ENCODE measurements at places on chromosomes 6 and 20.
A peak's percentile ranks its signal among the peaks of the same experiment; 100 is the strongest.

DNA sequence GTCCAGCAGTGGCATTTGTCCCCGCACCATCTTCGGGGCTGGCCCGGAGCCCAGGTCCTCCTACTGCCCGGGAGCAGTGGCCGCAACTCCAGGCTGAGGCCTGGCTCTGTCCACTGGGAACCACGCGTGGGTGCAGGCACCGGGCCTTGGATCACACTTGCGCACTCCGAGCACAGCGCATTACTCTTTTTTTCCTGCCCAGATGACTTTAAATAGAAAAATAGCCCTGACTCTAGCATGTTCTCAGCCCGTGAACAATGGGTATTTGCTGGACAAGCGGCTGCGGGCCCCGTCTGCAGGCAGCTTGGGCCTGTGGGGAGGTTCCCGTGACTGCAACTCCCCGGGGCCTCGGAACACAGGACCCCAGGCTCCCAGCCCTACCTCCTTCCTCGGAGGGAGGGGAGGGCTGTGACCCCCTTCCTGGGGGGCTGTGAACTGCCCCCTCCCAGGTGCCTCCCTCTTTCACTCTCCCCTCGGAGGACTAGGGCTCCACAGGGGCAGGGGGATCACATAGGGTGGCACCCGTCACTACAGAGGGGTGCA, 162.2 kb downstream of the TBXT start:
- no peak for DNase-seq

GRCh38 chr6:36121787-36122494, 8.4 kb upstream of the MAPK13 start:
- no peak for DNase-seq

DNA sequence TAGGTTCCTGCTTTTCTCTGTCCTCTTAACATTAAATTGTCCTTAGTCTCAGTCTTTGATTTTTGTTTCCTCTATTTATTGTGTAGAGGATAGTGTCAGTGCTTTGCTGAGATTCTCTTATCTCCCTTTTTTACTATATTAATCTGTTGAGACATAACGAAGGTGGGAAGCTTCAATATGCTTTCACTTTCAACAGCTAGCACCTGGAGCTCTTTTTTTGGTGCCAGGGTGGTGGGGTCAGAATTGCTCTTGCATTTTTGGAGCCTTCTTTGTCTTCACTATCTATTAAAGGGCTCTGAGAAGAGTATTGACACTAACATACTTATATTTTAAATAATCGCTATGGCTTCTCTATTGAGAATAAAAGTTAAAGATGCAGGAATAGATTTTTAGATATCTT, 97.1 kb upstream of the EPHA7 start:
- no peak for DNase-seq

DNA sequence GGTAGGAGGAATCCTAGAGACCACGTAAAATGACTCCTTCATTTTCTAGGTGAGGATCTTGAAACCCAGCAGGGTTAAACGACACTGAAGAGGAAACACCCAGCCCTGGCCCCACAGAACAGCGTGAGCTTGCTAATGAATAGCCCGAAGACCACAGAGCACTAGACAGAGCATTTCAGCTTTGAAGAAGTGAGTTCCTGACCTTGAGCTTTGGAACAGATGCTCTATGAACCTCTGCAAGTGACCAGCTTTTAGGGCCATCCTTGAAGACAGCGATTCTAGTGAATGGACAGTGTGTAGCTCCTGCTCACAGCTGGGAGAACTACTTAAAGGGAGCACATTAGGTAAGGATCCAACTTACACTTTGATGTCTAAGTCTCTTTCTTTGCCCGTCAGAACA, 74.0 kb upstream of the FRMD1 start:
- no peak for DNase-seq

DNA sequence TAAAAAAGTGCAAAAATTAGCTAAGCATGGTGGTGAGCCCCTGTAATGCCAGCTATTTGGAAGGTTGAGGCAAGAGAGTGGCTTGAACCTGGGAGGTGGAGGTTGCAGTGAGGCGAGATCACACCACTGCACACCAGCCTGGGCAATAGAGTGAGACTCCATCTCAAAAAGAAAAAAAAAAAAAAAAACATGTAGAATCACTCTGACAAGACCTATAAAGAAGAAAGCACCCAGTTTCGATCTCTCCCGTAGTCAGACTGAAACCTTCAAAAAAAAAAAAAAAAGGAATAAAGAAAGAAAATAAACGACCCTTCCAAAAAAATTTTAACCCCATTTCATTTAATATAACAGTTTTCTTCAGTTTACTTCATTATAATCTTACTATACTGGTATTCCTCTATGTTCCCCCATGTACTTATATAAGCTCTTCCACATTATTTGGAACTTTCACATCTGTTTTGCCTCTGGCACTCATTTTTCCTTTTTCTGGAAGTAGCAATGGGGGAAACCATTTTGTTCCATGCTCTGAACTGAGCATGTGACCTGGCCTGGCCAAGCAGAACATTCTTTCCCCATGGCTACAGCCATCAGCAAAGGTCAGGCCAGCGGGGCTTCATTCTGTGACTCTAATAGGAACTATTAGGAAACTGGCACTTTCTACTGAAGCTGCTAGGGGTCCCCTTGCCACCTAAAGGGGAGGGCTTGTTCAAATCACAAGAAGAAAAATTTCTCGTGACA, 9.6 kb downstream of the SLC18B1 start:
- no peak for DNase-seq

GRCh38 chr6:80553071-80553740, 446.7 kb downstream of the BCKDHB start:
- no peak for DNase-seq

DNA sequence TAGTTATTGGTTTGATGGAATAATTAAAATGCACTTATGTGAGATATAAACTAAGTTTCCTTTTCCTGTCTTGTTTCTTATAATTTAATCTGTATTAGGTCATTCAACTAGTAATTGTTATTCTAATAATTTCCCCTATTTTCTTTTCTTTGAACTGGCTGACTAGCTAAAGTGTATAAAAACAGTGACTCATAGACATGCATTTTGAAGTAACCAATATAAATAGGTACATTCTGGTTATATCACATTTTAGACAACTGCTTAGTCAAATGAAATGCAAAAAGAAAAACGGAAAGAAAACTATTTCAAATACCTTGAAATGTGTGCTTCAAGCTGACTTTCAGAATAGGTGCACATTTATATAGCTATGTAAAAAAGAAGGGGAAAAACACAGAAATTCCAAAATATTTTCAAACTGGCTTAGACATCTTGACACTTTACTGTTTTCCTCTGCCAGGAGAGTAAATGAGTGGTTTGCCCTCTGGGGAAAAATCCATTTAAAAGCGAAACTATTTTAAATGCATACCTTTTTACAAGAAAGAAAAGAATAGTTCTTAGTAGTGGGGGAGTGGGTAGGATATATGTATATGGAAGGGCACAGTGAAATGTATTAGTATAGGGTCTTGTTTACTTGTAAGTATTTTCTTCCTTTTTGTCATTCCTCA, 28.3 kb downstream of the KCNQ5 start:
- no peak for DNase-seq

DNA sequence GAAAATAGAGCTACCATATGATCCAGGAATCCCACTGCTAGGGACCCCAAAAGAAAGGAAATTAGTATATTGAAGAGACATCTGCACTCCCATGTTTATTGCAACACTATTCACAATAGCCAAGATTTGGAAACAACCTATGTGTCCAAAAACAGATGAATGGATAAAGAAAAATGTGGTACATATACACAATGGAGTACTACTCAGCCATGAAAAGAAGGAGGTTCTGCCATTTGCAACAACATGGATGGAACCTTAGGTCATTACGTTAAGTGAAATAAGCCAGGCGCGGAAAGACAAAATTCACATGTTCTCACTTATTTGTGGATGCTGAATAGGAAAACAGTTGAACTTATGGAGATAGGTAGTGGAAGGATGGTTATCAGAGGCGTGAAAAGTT, 137.3 kb downstream of the ADAT2 start:
- no peak for DNase-seq

DNA sequence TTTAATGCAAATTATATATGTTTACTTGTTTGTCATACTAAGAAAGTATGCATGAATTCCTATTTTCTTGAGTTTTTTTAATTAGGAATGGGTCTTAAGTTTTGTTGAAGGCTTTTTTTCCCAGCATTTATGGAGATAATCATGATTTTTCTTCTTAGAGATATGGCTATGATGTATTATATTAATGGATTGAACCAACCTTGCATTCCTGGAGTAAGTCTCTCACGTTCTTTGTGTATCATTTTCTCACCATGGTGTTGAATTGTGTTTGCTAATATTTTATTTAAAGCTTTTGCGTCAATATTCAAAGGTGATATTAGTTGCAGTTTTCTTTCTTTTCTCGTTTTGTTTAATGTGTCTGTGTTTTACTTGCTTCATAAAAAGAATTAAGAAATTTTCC, 48.4 kb upstream of the SLC35D3 start:
- no peak for DNase-seq

- no peak for DNase-seq
Observed at GRCh38 chr20:63475209-63475608, 2.8 kb upstream of the KCNQ2 start.

DNA sequence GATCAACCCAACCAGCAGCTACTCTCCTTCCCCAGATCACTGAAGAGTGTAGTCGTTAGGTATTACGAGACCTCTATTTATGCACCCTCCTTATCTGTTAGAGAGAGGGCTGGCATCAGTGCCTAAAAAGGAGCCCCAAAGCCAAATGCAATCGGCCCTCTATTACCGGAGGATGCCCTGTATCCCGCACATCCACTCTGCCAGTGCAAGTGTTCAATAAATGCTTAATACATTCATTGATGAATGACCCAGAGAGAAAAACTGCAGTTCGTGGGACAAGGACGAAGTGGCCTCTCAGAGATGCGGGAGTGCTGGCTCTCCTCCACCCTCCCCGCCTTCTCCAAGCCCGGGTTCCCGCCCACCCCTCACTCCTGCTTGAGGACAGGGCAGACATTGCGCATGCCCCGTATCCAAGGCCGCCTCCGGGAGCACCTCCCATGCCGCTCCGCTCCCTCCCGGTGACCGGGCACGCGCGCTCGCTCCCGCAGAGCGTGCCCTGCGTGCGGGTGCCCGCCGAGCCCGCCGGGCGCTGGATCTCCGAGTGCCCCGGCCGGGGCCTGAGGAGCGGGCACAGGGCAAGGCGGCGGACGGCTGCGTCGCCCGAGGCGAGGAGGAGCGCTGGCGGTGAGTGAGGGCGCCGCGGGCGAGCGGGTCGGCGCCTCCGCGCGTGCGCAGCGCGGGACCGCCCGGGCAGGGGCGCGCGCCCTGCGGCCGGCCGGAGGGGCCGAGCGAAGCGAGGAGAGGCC, 27.2 kb upstream of the BTBD3 start:
- peak; percentile 90 for DNase-seq

DNA sequence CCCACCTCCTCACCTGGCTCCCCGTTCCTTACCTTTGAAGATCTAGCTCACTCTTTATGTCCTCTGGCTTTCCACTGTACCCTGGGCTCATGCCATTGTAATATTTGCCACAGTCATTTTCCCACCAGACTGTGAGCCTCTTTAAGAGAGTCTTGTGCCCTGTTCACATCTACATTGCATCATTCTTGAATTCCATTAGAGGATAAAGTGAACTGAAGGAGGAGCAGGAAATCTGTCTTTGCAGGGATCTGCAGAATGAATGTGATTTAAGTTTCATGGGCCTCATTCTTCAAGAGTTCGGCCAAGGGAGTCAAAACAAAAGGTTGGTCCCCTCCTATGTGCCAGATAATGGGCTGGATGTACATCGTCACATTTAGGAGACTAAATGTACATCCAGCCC, 272.6 kb upstream of the CITED2 start:
- no peak for DNase-seq

DNA sequence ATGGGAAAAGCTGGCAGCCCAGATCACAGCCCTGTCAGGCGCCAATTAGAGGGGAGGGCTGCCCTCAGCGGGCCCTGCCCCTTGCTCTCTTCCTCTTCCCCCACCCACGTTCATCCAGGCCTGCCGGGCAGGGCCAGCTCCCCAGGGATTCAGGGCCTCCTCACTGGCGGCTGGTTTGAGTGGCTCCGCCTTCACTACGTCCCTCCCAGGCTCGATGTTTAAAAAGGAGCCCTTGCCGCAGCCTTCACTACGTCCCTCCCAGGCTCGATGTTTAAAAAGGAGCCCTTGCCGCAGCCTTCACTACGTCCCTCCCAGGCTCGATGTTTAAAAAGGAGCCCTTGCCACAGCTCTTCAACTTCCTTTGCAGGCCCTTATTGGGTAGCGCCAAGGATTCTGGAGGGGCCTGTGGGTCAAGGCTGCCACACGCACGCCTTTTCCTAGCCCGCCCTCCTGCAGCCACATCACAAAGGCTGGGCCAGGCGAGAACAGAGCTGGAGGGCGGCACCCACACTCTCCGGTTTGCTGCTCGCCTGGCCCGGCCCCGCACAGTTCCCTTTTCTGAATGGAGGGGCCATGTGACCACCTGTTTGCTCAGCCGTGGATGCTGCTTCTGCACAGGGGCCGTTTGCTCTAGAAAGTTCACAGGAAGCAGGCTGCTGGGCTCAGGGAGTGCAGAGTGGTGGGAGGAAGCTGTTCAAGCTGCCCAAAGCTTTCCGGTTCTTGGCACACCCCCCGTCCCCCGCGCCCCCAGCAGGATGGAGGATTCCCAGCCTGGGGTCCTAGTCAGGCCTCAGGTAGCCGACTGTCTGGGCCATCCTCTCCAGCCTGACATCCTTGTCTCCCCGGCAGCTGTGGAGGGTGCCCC, 1.6 kb downstream of the SLC17A9 start:
- DNase-seq = peak; percentile 82

All from coronary artery (tissue), 2 donors.